ENCODE measurements at places on chromosomes 7 and 10.

DNA sequence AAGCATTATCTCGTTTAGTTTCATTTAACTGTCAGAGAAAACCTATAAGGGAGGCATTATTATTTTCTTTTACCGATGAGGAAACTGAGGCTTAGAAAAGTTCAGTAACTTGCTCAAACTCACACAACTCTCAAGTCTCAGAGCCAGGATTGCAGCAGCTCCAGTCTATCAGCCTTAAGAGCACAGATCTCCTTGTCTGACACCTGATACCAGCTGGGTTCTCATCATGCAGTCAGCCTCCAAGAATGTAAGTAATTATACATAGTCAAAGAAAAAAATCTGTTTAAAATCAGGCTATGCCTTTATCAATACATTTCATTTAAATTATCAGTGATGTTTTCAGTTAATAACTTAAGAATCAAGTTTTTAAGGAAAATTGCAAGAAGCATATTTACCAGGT lies 236.6 kb upstream of the TCF7L2 start:
- no peak overlapping the region for H3K4me3 ChIP-seq
- peaks cover 8% of the 10 kb centered on the region for H3K36me3 ChIP-seq
- H3K4me1 ChIP-seq = no peaks in the 10 kb centered on the region
- no peak overlapping the region for H3K27ac ChIP-seq
- DNase-seq = no peak
- no peaks in the 10 kb centered on the region for H3K27me3 ChIP-seq

DNA sequence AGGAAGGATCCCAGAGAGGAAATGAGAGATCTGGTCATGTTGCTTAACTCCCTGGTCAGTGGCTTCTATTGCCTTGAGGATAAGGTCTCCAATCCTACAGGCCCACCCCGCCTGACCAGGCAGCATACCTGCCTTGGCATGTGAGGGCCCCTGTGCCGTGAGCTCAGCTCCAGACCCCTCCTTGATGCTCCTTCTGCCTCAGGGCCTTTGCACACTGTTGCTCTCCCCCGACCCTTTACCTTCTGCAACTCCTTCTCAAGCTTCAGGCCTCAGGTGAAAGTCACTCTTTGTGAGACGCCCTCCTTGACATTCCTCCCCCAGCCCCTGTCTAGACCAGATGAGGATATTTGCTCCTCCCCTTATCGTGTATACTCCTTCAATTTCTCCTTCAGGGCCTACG lies 62.8 kb downstream of the FAM241B start:
- H3K4me3 ChIP-seq = no peak overlapping the region
- H3K27ac ChIP-seq = no peak overlapping the region
- peaks cover 7% of the 10 kb centered on the region for H3K27me3 ChIP-seq

DNA sequence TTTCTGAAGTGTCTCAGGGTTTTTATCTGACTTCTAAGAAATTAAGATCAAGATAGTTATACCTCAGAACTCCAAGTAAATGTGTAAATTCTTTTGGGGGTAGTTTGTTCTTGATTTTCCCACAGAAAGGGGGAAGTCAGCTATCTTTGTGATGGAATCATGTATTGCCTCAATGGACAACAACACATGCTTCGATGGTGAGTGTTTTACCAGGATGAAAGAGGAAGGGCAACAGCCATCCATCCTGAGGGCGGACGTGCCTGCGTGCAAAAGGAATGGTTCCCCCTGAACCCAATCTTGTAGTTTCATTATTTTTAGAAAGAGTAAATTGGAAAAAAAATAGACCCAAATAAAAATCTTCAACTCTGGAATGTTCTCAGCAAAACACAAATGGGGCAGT lies 67.2 kb upstream of the ZPBP start:
- H3K4me1 ChIP-seq = peaks cover 59% of the 10 kb centered on the region
- no peak overlapping the region for H3K27ac ChIP-seq
- no peak for DNase-seq
- no peak overlapping the region for H3K4me3 ChIP-seq

GRCh38 chr7:73341877-73342276 lies 13.9 kb downstream of the FKBP6 start:
- peaks cover 2% of the 10 kb centered on the region for H3K27me3 ChIP-seq
- H3K27ac ChIP-seq = no peak overlapping the region

DNA sequence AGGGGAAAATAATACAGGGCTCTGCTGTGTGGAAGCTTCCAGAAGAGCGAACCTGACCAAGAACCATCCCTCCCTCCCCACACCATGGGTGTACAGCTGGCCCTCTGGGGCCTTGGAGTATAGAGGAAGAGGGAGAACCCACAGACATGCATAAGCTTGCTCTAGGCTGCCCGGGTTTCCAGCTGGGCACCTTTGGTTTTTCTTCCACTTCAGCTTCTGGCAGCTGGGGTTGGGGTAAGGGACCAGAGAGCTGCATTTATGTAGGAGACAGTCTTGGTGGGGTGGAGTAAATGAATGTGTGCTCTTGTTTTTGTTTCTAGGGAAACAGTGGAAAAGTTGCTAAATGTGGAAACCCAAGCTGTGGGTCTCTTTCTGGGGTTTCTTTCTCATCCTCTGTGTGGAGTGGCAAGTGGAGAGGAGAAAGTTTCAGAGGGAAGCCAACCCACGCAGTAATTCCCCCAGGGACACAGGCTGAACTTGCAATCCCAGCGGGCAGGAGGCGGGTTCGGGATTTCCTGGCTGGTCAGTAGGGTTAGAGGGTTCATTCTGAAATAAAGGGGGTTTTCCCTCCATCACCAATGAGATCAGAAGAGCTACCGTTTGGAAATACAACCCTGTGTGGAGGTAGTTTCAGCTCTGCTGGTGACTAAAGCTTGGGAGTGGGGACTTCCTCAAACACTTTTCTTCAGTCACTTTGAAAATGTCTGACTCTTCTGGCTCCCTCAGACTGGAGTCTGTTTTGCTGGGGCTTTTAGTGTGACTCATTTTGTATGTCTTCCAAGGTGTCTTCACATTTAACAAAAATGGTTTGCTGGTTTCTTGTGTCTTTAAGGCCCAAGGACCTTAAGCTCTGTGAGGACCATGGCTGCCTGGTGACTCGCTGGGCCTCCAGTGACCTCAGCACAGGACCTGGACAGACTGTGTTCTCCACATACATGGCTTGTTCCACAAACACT lies 22.2 kb upstream of the SRGN start:
- peaks cover 37% of the 10 kb centered on the region for H3K4me1 ChIP-seq
- no peaks in the 10 kb centered on the region for H3K27me3 ChIP-seq
- H3K4me3 ChIP-seq = no peak overlapping the region

- H3K4me3 ChIP-seq = no peak overlapping the region
- H3K27me3 ChIP-seq = peaks cover 17% of the 10 kb centered on the region
- H3K27ac ChIP-seq = no peak overlapping the region
- peak; percentile 61 for DNase-seq
Measured at GRCh38 chr7:28296571-28297483, 115.5 kb upstream of the CREB5 start.

DNA sequence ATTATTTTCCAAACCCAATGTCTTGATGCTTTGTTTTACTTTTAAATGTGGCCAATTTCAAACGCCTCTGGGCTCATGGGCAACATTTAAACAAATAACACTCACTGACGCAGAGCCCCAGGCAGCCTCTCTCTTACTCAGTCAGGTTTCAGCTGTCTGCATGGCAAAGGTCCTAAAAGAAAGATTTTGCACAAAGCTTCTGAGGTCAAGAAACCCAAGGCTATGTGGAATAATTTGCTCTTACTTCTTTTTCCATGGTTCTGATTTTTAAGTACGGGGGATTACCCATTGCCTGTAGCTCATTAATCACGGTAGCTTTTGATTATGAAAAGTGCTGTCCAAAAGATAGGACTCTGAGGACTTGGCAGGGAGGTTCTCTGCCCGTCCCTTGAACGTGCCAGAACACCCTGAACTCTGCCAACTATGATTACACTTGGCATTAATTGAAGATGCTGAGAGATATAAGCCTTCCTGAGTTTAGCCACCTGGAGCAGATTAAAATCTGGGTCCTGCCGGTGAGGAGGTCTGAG lies 14.1 kb upstream of the MSRB2 start:
- no peak overlapping the region for H3K27ac ChIP-seq
- H3K4me1 ChIP-seq = no peaks in the 10 kb centered on the region
- no peak overlapping the region for H3K4me3 ChIP-seq
- DNase-seq = no peak
- peaks cover 37% of the 10 kb centered on the region for H3K27me3 ChIP-seq

DNA sequence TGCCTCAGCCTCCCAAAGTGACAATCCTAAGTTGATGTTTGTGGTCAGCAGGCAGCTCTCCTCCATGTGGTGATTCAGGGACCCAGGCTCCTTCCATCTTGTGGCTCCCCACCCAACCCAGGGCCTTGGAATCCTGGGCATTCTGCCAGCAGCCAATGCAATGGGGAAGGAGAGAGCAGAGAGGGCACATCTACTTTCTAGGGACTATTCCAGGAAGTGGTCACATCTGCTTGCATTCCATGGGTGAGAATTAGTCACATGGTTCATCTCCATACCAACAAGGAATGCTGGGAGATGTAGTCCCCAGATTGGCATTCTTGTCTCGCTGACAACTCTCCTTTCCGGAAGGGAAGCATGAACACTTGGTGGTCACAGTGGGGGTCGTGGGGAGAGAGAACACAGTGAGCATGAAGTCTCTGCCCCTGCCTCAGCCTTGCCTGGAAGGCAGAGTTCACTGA lies 9.9 kb upstream of the SRRM3 start:
- no peaks in the 10 kb centered on the region for H3K36me3 ChIP-seq
- no peak overlapping the region for H3K4me3 ChIP-seq
- no peaks in the 10 kb centered on the region for H3K27me3 ChIP-seq
- no peak for DNase-seq
- no peaks in the 10 kb centered on the region for H3K4me1 ChIP-seq

DNA sequence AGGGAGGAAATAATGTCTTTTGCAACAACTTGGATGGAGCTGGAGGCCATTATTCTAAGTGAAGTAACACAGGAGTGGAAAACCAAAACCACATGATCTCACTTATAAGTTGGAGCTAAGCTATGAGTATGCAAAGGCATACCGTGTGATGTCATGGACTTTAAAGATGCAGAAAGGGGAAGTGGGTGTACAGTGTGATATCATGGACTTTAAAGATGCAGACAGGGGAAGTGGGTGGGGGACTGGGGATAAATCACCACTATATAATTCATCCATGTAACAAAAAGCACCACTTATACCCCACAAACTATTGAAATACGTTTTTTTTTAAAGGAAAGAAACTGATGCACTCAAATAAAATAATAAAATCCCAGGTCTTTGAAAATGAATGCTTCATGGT lies 29.5 kb downstream of the LYZL2 start:
- no peak overlapping the region for H3K27ac ChIP-seq
- DNase-seq = no peak
- no peaks in the 10 kb centered on the region for H3K36me3 ChIP-seq
- H3K4me3 ChIP-seq = no peak overlapping the region

GRCh38 chr10:1638889-1639419 lies 98.4 kb downstream of the ADARB2 start:
- H3K4me1 ChIP-seq = no peaks in the 10 kb centered on the region
- H3K4me3 ChIP-seq = no peak overlapping the region
- no peak overlapping the region for H3K27ac ChIP-seq
- DNase-seq = no peak

GRCh38 chr7:29109899-29110298 lies 36.4 kb downstream of the CPVL start:
- no peak overlapping the region for H3K27ac ChIP-seq
- no peaks in the 10 kb centered on the region for H3K36me3 ChIP-seq
- no peak for DNase-seq

DNA sequence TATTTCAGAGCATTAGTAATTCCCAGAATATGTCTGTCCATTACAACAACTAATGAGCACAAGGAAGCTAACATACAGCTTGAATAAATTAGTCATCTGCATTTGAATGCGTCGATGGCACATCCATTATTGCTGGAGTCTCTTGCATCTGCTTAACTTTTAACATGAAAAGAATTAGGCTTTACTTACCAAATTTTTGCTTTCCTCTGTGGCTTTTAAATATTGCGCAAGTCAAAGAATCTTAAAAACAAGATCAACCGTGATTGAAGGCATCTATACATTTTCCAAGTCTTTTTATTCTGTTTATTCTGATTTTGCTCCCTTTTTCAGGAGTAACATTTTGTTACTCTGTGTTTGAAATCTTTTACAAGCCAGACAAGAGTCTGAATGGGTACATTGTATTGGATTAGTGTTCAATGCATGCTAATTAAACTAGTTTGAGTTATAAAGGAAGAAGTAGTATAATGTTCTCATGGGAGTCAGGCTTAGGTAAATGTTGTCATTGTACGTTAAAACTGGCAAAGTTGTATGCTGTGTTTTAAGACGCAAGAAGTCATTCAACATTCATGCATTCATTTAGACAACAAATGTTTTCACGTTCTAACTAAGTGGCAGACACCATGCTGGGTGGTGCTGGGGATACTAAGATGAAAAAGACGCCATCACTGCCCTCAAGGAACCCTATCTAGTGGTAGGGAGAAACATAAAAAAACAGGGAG lies 4.0 kb upstream of the CACNB2 start:
- no peak overlapping the region for H3K27ac ChIP-seq
- no peak overlapping the region for H3K4me3 ChIP-seq
- no peaks in the 10 kb centered on the region for H3K4me1 ChIP-seq

GRCh38 chr7:1741751-1742554 lies 71.9 kb downstream of the ELFN1 start:
- H3K4me1 ChIP-seq = peaks cover 36% of the 10 kb centered on the region
- peak overlapping the region; percentile 36 for H3K4me3 ChIP-seq
- peaks cover 2% of the 10 kb centered on the region for H3K27me3 ChIP-seq
- peak; percentile 54 for DNase-seq
- no peaks in the 10 kb centered on the region for H3K36me3 ChIP-seq

DNA sequence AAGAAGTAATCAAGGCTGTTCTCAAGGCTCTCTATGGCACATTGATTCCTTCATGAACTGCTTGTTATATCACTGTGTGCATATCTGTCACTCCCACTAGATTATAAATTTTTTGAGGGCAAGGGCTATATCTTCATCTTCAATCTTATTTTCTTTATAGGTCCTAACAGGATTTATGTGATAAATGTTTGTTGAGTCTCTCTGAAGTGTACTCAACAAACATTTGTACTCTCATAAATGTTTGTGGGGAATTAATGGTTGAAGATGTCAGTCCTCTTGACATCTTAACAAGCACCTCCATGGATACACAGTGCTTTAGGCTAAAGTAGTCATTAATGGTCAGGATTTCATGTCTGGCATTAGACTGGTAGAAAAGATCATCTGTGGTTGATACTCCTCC lies 143.2 kb downstream of the RNLS start:
- no peaks in the 10 kb centered on the region for H3K36me3 ChIP-seq
- H3K27ac ChIP-seq = no peak overlapping the region
- no peak overlapping the region for H3K4me3 ChIP-seq
- no peak for DNase-seq
- H3K27me3 ChIP-seq = no peaks in the 10 kb centered on the region
